Activated gamma-delta T cell (primary cell): ENCODE measurements at places on chromosomes 16 and 17.

- no peak for DNase-seq
Measured at GRCh38 chr17:80117491-80118401, 16.4 kb downstream of the GAA start.

DNA sequence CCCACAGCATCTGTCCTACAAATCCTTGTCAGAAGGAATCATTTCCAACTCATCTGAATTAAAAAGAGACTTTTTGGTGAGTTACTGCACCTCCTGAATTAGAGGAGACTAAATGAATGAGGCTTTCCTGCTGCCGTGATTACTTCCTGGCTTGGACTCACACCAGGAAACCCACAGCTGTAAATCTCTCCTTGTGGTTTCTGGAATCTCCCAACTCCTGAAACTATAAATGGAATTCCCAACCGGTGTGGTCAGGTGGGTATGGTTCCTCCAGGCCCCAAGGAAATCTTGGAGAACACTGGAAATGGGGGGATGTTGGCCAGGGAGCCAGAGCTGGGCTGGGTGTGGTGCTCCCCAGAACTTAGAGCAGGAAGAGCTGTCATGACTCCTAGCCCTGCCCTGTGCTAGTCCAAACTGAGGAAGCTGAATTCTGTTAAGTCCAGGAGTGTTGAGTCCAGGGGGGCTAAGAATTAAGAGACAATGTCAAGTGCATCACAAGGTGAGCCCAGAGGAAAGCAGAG, 216.4 kb downstream of the GSG1L start:
- DNase-seq: no peak

GRCh38 chr17:63665527-63666214, 34.3 kb downstream of the LIMD2 start:
- DNase-seq: no peak

DNA sequence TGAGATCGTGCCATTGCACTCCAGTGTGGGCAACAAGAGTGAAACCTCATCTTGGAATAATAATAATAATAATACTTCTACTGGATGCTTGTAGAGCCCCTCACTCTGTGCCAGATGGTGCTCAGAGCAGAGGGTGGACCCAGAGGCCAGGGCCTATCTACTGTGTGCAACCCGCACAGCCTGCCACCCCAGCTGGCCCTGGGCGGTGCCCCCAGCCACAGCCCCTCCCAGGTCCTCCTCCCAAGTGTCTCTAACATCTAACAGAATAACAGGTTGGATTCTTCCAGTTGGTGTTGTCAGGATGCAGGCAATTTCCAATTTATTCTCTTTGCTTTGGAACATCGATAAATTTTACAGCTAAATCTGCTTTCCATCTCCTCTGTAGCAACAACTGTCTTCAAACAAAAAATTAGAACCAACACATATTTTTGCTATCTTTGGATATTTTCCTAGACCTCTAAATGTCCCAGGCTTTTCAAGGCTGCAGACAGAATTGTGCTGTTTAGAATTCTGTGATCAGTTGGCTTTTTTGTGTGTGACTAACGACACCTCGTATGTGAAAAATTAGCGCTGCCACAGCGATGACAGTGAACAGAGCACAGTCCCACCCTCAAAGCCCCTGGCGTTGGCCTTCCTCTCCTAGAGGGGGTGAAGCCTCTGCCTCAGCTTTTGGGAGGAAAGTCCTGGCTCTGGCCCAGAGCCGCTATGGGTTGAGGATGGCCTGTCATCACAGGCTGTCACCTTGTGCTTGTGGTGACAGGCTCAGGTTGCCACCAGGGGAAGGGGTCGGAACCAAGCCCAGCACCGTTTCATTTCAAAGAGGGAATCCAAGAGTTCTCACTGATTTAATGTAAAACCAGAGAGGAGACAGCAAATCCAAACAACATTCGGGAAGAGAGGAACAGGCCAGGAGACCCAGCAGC, 7.6 kb upstream of the EVPL start:
- no peak for DNase-seq

- DNase-seq: no peak
Measured at GRCh38 chr17:43350888-43351361, 47.9 kb upstream of the ARL4D start.

DNA sequence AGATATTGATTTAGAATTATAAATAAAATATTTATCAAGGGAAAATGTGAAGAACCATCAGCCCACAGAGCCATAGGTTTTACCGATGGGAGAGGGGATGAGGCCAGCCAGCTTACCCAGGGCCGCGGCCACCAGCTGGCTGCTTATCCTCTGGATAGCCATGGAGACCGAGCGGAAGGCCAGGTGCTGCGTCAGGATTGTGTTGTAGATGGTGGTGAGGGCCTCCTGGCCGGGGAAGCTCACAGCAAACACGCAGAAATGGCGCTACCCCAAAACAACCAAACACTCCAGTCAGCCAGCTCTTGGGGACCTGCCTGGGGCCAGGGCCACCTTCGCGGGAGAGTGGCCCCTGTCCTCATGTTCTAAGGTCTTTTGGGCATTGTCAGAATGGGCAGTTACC, 97.8 kb downstream of the DNAH17 start:
- DNase-seq: no peak

GRCh38 chr16:84746231-84746630, 46.4 kb downstream of the USP10 start:
- DNase-seq: no peak

DNA sequence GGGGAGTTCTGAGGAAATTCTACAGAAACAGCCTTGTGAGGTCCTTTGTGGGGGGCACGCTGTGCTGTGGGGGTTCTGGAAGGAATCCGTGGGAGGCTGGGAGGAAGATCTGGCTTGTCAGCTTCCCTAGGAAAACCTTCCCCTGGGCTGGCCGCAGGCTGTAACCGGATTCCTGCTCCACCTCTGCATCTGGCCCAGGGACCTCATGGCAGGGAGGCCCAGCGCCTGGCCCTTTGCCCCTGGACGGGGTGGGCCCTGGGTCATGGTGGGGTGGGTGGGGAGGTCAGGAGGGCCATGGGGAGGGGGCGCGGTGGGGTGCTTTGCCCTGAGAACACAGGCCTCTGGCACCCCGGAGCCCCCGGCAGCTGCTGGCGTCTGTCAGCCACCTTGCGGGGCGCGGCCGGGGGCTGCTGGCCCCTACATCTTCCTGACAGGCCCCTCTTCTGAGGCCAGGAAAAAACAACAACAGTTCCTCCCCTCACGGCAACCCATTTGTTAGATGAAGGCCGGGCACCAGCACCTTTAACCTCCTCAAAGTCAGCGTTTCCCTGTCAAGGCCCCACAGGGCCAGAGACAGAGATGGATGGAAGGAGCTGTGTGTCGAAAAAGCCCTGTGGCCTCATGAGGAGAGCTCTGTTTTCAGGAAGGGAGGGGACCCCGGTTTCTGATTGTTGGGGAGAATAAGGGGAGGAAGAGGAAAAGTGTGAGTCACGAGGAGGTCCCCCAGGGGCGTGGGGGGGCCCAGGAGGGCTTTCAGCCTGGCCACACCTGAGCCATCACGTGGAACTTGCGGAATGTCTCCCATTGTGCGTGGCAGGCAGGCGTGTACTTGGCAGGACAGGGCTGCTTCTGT, 3.6 kb upstream of the MEOX1 start:
- DNase-seq: no peak

- DNase-seq: no peak
Measured at GRCh38 chr17:42018339-42018738, 1.1 kb upstream of the DNAJC7 start.
